Pericardium fibroblast (primary cell): ENCODE measurements at places on chromosomes 12 and 14. TPM values are rescaled to one million over a fixed set of nuclear protein-coding genes. Genes with fewer than 3 reads are reported as not detected.

Gene SLC8A3
- total RNA-seq: 0.77 TPM in 1 of 2 replicates, not detected in the other

Gene P2RX2
- not detected in 2 replicates for total RNA-seq

Gene LRRC10
- not detected in 2 replicates for total RNA-seq

Gene DAO
- 5.4 TPM in 1 of 2 replicates, not detected in the other for total RNA-seq

Gene TMEM119
- 182 and 212 TPM in 2 replicates for total RNA-seq

Gene NRDE2
- 4.3 and 7.5 TPM in 2 replicates for total RNA-seq

Gene PELI2
- total RNA-seq: 2.0 and 3.5 TPM in 2 replicates

Gene RNU6-7
- total RNA-seq: not detected in 2 replicates

Gene RFX4
- total RNA-seq: not detected in 2 replicates

Gene GSKIP
- 6.9 and 19.0 TPM in 2 replicates for total RNA-seq

Gene PLEK2
- 2.6 and 3.2 TPM in 2 replicates for total RNA-seq

Gene PPP1R1A
- not detected in 2 replicates for total RNA-seq

Gene NFATC4
- total RNA-seq: 59.5 and 83.0 TPM in 2 replicates

Gene CLEC9A
- not detected in 2 replicates for total RNA-seq

Gene C12orf60
- total RNA-seq: 0.68 and 1.4 TPM in 2 replicates

Gene TAS2R8
- total RNA-seq: not detected in 2 replicates

Gene DLGAP5
- total RNA-seq: 1.1 and 1.2 TPM in 2 replicates

Gene M6PR
- 66.5 and 128 TPM in 2 replicates for total RNA-seq

Gene CMTM5
- total RNA-seq: not detected in 2 replicates

Gene FOXN4
- total RNA-seq: not detected in 2 replicates

Gene AQP6
- not detected in 2 replicates for total RNA-seq

Gene LPAR5
- 3.6 TPM in 1 of 2 replicates, not detected in the other for total RNA-seq

Gene ISM2
- total RNA-seq: 0.12 TPM in 1 of 2 replicates, not detected in the other

Gene LRTM2
- not detected in 2 replicates for total RNA-seq

Gene FBRSL1
- 6.8 and 7.8 TPM in 2 replicates for total RNA-seq

Gene ATF7IP
- total RNA-seq: 12.6 and 13.0 TPM in 2 replicates

Gene NTF3
- total RNA-seq: 1.5 TPM in 1 of 2 replicates, not detected in the other

Gene SLC10A1
- not detected in 2 replicates for total RNA-seq

Gene C12orf75
- 20.5 and 44.8 TPM in 2 replicates for total RNA-seq

Gene KRT6C
- not detected in 2 replicates for total RNA-seq

Gene MGP
- total RNA-seq: 1,418 and 4,199 TPM in 2 replicates

Gene SLCO1A2
- total RNA-seq: not detected in 2 replicates

Gene PCED1B
- total RNA-seq: 0.12 and 0.43 TPM in 2 replicates

Gene ACTR10
- 54.6 and 55.3 TPM in 2 replicates for total RNA-seq

Gene NT5DC3
- 5.0 and 6.9 TPM in 2 replicates for total RNA-seq
